Osteocyte (in vitro differentiated cells): ENCODE measurements at places on chromosomes 3 and 15.
A peak's percentile ranks its signal among the peaks of the same experiment; 100 is the strongest.

DNA sequence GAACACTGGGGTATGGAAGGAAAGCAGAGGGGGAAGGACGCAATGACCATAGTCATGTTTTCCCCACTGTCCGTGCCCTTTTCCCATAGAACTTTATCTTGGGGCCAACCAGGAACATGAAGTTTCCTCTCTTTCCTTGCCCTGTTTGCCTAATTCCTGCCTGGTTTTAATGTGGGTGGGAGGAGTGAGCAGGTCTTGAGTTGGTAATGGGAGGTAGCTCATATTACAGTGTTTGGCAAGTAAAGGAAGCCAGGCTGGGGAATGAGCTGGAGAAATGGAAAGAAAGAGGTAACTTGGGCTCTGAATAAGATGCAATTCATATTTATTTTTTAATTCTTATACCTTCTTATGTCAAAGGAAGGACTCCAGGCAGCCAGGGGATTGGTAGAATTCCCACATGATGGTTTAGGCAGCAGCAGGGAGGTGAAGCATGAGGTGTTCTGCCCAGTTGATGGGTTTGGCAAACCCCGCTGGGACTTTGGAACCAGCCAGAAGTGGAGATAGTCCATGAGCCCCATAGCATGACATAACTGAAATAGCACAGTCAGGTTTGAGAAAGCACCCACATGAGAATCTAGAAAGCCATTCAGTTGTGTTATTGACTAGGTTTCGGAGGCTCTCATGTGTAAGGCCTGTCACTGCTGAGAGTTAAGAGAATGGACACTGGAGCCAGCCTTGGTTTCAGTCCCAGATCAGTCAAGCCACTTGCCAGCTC lies 60.0 kb downstream of the CCK start:
- H3K4me3 ChIP-seq = no peak overlapping the region
- H3K4me1 ChIP-seq = no peaks in the 10 kb centered on the region
- peaks cover 49% of the 10 kb centered on the region for H3K36me3 ChIP-seq
- H3K27ac ChIP-seq = no peak overlapping the region

DNA sequence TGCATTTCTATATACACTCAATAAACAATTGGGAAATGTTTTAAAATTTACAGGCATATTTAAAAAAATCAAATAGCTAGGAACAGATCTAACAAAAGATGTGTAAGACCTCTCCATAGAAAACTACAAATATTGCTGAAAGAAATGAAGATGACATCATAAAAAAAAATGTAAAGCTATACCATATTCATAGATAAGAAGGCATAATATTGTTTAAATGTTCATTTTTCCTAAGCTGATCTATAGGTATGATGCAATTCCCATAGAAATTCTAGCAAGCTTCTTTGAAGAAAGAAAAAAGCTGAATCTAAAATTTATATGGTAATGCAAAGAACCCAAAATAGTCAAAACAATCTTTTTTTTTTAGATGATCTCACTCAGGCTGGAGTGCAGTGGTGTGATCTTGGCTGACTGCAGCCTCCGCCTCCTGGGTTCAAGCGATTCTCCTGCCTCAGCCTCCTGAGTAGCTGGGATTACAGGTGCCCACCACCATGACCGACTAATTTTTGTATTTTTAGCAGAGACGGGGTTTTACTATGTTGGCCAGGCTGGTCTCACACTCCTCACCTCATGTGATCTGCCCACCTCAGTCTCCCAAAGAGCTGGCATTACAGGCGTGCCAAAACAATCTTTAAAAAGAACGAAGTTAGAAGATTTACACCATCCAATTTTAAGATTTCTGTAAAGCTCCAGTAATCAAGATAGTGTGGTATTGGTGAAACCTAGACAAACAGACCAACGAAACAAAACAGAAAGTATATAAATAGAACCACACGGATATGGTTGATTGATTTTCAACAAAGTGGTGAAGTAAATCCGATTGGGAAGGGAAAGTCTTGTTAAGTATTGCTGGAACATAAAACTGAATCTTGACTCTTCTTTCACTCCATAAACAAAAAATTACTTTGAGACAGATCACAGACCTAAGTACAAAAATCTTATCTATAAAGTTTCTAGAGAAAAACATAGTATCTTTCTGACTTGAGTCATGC lies 6.3 kb upstream of the BHLHE40 start:
- peaks cover 16% of the 10 kb centered on the region for H3K4me1 ChIP-seq
- no peak overlapping the region for H3K4me3 ChIP-seq
- H3K36me3 ChIP-seq = peaks cover 5% of the 10 kb centered on the region
- no peak for DNase-seq
- H3K27ac ChIP-seq = no peak overlapping the region

DNA sequence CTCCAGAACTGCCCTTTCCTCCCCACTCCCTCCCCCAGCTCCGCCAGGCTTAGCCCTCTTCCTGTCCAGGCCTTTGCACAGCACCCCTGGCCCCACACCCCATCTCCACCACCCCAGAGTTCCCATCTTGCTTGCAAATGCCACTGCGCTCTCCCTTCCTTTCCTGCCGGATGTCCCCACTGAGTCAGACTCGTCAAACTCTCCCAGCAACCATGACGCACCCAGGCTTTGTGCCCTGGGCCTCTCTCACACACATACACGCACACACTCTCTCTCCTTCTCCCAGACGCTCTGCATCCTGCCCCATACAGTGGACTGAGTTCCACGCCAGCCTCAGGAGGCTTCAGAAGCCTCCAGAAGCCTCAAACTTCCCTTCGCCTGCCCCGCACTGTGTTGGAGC lies 2.8 kb upstream of the CCDC9B start:
- H3K27ac ChIP-seq = peak overlapping the region; percentile 98
- no peaks in the 10 kb centered on the region for H3K27me3 ChIP-seq
- no peak for DNase-seq
- H3K4me1 ChIP-seq = peaks cover 58% of the 10 kb centered on the region
- H3K36me3 ChIP-seq = no peaks in the 10 kb centered on the region
- H3K4me3 ChIP-seq = peak overlapping the region; percentile 2

DNA sequence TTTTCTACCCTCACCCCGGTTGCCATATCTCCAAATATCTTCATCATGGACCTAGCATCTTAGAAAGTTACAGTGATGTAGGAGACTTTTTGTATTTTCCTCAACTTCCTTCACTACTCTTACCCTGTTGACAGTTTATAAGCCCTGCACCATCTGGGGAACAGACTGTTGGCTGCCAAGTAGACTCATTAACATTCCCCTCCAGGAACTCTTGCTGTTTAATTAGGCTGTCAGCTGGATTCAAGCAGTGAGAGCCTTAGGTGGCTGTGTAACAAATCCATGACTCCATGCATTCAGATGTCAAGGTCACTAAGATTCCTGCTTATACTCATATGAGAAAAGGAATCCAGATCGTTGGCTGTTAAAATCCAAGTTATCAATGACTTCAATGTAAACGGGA lies 198.3 kb downstream of the NAALADL2 start:
- no peak for DNase-seq
- H3K27ac ChIP-seq = no peak overlapping the region
- peaks cover 3% of the 10 kb centered on the region for H3K36me3 ChIP-seq
- H3K4me3 ChIP-seq = no peak overlapping the region
- no peaks in the 10 kb centered on the region for H3K4me1 ChIP-seq

DNA sequence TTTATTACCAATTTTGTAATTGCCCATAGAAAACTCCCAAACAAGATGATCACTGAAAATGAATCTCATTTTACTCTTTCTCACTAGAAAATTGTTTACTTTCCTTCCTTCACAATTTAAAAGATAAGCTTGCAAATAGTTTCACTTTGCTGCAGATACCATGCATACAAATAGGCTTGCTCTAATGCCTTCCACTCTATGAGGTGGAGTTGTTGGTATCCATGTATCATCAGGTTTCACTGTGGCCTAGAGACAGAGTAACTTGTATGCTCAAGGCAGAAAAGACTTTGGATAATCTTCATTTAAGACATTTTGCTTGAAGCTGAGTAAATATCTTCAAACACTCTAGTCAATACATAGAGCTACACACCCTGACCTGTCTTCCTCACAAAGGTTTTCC lies 60.8 kb downstream of the RYK start:
- no peak overlapping the region for H3K4me3 ChIP-seq
- peaks cover 1% of the 10 kb centered on the region for H3K4me1 ChIP-seq
- H3K36me3 ChIP-seq = peaks cover 33% of the 10 kb centered on the region
- no peaks in the 10 kb centered on the region for H3K27me3 ChIP-seq

GRCh38 chr3:12973827-12974226 lies 99.4 kb downstream of the IQSEC1 start:
- no peaks in the 10 kb centered on the region for H3K36me3 ChIP-seq
- no peak for DNase-seq
- no peak overlapping the region for H3K4me3 ChIP-seq
- peaks cover 12% of the 10 kb centered on the region for H3K27me3 ChIP-seq
- no peak overlapping the region for H3K27ac ChIP-seq

- no peak overlapping the region for H3K27ac ChIP-seq
- no peaks in the 10 kb centered on the region for H3K4me1 ChIP-seq
- H3K27me3 ChIP-seq = no peaks in the 10 kb centered on the region
Observed at GRCh38 chr3:81300324-81300927, 461.0 kb downstream of the GBE1 start.

DNA sequence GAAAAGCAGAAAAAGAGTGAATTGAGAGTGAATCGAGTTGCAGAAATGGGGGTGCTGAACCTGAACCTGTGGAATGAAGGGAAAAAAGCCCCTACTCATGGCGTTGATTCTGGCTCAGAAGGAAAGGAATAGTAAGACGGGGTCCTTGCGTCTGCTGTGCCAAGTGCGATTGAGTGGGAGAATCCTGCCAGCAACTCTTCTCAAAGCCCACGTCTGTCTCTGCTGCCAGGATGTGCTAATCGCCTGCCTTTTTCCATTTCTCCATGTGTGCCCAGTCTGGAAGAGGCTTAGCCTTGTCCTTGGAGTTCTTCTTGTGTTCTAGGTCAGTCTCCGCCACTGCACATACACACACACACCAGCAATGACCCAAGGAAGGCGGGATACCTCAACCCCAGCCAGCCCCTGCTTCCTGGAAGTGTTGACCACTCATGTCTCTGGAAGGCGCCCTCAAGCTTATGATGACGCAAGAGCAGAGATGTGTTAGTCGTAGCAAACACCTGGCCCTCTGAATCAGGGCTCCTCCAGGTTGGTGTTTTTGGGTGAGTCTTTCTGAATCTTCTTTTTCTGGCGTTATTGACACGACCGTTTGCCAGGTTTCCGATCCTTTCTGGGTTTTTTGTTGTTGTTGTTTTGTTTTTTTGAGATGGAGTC lies 262.4 kb upstream of the PROK2 start:
- DNase-seq = no peak
- H3K4me1 ChIP-seq = peaks cover 11% of the 10 kb centered on the region
- no peaks in the 10 kb centered on the region for H3K36me3 ChIP-seq
- peaks cover 21% of the 10 kb centered on the region for H3K27me3 ChIP-seq

- no peak for DNase-seq
- peaks cover 29% of the 10 kb centered on the region for H3K4me1 ChIP-seq
- no peak overlapping the region for H3K4me3 ChIP-seq
- H3K27ac ChIP-seq = no peak overlapping the region
- no peaks in the 10 kb centered on the region for H3K27me3 ChIP-seq
Observed at GRCh38 chr3:45128950-45129349, 17.2 kb downstream of the CDCP1 start.

DNA sequence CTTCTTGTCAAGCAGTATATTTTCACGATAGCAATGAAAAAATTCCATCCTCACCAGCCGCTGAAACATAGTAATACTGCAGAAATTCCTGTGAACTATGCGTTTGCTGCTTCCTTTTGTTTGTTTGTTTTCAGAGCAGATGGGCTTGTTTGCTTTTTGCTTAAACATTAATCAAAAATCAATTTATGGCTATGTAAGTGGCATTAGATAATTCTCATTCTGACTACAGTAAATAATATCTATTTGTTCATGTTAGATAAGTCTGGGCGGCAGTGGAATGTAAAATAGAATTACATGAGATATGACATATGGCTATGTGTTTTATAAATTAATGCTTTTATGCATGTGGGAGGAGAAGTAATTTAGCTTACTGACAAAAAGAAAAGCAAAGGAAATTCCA lies 163.7 kb downstream of the PGPEP1L start:
- H3K36me3 ChIP-seq = peaks cover 5% of the 10 kb centered on the region
- no peak for DNase-seq
- H3K4me3 ChIP-seq = no peak overlapping the region
- H3K4me1 ChIP-seq = peaks cover 58% of the 10 kb centered on the region
- no peaks in the 10 kb centered on the region for H3K27me3 ChIP-seq

- no peaks in the 10 kb centered on the region for H3K36me3 ChIP-seq
- no peak overlapping the region for H3K4me3 ChIP-seq
- H3K27me3 ChIP-seq = peaks cover 28% of the 10 kb centered on the region
- H3K4me1 ChIP-seq = no peaks in the 10 kb centered on the region
- no peak overlapping the region for H3K27ac ChIP-seq
- DNase-seq = no peak
Observed at GRCh38 chr15:76070921-76071635, 11.3 kb downstream of the TMEM266 start.

DNA sequence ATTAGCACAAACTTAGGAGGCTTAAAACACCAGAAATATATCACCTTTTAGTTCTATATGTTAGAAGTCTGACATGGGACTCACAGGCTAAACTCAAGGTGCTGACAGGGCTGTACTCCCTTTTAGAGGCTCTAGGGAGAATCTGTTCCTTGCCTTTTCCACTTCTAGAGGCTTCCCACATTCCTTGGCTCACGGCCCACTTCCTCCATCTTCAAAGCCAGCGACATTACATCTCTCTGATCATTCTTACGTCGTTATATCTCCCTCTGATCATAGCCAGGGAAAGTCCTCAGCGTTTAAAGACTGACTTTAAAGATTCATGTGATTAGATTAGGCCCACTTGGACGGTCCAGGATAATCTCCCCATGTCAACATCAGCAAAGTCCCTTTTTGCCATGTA lies 166.3 kb downstream of the GREM1 start:
- H3K27ac ChIP-seq = no peak overlapping the region
- H3K4me3 ChIP-seq = no peak overlapping the region
- H3K36me3 ChIP-seq = no peaks in the 10 kb centered on the region
- H3K27me3 ChIP-seq = no peaks in the 10 kb centered on the region

DNA sequence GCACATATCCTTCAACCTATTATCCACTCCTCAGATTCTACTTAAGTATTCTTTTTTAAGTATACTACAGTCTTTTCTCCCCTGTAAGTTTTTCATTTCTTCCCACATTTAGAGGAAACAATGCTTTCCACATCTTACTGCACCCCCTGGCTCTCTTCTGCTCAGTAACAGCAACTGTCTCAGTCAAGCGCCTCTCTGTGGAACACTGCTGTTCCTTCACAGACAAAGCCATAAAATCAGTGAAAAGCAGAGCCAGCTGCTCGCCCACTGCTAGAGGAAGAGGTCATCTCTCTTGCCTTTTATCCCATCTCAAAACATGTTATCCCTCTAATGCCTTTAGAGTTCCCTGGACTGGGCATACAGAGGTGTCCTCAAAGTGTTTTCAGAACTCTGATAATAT lies 24.8 kb downstream of the SERP1 start:
- H3K4me3 ChIP-seq = no peak overlapping the region
- DNase-seq = no peak
- no peaks in the 10 kb centered on the region for H3K4me1 ChIP-seq
- no peak overlapping the region for H3K27ac ChIP-seq

- H3K4me1 ChIP-seq = peaks cover 17% of the 10 kb centered on the region
- H3K36me3 ChIP-seq = no peaks in the 10 kb centered on the region
Observed at GRCh38 chr15:85013785-85014184, 32.1 kb downstream of the PDE8A start.

DNA sequence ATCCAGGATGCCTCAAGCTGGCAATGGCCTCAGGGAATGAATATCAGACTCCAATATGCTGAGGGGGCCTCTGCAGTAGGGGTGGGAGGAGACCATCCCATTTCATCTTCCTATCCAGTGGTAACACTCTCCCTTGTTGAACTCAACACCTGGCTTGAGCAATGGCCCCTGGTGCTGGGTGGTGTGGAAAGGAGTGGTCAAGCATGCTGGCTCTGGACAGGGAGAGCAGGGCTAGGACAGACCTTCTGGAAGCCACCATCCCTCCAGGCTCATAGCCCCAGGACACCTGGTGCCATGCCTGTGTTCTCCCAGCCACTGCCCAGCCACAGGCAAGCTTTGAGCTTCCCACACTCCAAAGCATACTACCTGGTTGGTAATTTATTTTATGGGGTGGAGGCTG lies 9.6 kb downstream of the DNAH1 start:
- no peaks in the 10 kb centered on the region for H3K36me3 ChIP-seq
- H3K4me3 ChIP-seq = no peak overlapping the region
- H3K27ac ChIP-seq = no peak overlapping the region
- no peaks in the 10 kb centered on the region for H3K4me1 ChIP-seq
